ELR (cell line): ENCODE measurements at places on chromosomes 12 and 14.

- no peak for DNase-seq
Observed at GRCh38 chr14:58978343-58978742, 210.1 kb upstream of the DAAM1 start.

- DNase-seq, result no peak
Observed at GRCh38 chr14:101072531-101072930, 169.0 kb upstream of the RTL1 start.

DNA sequence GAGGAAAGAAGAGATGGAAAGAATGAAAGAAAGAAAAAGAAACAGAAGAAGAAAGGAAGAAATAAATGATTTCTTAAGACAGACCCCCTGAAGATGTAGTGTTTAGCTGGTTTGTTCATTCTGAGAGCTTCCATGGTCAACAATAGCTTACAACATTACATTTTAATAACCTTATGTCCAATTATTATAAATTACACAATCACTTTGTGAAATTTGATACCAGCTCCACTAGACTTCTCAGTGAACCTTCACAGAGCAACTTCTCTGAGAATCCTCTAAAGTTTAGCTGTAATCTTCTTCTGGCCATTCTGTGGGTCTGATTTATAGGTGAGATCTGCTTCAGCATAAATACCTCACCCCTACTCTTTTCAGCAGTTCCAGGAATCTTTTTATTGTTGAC lies 27.9 kb downstream of the SIX1 start:
- no peak for DNase-seq

GRCh38 chr14:74038020-74038859 lies 19.1 kb downstream of the BBOF1 start:
- DNase-seq, result peak; percentile 68

GRCh38 chr12:69115099-69115498 lies 124.3 kb upstream of the CPSF6 start:
- DNase-seq, result no peak

DNA sequence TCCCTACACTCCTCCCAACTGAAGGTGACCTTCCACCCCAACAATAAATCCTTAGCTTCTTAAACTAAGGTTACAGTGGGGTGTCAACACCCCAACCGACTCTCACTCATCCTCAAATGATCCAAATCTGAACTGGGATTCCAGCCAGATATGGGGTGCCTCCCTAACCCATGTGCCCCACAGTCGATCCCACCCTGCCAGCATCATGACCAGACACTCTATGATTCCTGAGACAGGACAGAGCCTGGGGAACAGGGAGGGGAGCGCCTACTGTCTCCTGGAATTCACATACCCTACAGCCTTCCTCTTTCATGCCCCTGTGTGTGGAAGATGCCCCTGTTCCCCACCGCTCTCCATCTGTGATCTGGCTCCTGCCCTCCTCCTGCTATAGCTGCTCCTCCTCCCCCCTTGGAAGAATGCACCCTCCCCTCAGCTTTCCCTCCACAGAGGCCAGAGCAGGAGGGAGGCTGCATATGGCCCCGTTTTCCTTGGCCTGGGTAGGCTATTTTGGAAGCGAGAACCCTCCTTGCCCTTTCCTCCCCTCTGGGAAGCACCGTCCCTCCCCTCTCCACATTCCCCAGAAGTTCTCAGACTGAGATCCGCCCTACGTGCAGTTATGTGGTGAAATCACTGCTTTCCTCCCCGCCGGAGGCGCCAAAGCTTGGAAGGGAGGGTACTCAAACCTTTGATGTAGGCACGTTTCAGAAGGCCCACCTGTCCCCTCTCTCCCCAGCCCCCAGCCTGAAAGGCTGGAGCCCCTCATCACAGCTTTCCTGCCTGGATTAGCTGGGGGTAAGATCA lies 48.0 kb downstream of the SMUG1 start:
- no peak for DNase-seq

DNA sequence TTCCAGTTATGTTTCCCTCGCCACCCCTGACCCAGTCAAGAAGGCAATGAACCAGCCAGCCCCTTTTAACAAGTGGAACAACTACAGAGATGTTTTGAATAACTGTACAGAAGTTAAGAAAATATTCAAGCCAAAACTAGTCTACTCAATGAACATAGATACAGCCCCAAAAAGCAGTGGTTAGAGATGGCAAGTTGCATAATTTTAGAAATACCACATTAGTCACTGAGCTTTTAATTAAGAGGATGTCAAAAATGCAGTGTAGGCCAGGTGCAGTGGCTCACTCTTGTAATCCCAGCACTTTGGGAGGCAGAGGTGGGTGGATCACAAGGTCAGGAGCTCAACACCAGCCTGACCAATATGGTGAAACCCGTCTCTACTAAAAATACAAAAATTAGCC lies 27.2 kb downstream of the PROX2 start:
- no peak for DNase-seq

- DNase-seq, result no peak
Observed at GRCh38 chr14:54782751-54783659, 119.6 kb downstream of the GCH1 start.

DNA sequence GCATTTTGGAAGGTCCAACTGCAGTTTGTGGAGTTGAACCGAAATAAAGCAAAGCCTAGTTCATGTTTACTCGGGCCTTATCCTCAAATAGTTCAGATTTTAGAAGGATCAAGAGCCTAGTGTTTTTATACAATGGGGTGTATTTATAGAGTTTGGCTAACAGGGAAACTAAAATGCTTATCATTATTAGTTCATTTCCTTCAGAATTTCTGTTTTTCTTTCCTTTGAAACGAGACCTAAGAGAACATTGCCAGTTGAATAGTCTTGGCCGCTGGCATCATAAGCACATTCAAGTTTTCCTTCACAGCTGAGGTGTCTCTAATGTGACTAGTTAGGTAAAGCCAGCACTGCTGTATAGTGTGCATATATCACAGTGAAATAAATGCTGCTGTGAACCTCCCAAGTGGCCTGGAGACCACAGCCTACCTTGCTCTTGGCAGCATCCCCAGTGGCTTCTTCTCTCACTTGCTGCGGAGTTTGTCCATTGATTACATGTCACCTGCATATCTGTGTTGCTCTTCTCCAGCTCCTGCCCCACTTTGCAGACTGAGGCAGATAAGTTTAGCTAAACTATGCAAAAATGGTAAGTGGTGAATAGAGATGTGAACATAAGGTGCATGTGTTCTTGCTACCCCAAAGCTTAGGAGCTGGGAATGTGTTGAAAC lies 88.8 kb downstream of the ANO6 start:
- no peak for DNase-seq

GRCh38 chr14:96637521-96637920 lies 135.3 kb downstream of the PAPOLA start:
- DNase-seq, result no peak

DNA sequence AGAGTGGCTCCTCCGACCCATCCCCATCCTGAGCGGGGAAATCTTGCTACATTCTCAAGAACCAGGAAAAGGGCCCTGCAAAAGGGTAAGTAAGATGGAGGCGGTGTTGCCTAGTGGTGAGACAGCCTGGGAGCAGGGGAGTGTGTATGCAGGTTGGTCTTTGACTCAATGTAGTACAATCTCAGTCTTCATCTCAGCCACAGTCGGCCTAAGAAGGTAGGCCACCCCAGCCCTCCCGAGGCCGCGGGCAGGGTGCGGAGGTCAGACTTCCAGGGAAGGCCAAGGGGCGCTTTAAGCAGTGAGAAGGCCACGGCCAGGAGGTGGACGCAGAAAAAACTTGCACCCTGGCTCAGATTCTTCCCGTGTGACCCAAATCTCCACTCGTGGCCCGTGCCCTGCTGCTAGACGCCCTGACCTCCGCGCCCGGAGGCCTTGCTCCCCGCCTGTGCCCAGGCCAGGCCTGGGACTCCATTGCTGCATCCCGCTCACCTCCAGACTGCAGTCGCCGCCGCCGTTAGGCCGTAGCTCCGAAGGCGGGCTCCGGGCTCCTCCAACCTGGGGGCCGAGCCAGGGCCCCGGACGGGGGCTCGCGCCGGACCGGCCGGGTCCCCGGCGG lies 435 bp downstream of the FOXM1 start:
- peak; percentile 64 for DNase-seq

DNA sequence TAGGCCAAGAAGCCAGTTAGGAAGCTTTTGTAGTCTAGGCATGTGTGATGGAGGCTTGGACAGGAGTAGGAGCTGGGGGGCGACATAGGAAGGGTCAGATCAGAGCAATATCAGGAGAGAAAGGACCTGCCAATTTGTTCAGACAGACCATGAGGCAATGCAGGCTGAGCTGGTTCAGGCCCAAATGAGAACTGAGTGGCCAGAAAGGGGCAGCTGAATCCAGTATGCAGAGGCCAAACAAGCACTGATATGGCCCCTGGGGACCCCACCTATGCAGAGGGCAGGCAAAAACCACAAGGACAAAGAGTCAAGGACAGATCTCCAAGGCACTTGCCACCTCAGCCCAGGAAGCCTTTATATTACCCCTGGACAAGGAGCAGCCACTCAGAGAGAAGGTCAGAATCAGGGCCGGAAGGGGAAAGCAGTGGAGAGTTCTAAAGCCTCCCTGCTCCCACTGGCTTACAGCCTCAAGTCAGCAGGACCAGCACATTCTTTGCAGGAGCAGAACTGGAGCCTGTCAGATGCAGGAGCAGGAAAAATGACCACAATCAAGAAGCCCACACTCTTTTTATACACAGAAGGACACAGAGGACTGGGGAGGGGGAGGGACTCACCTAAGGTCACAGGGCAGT lies 37.2 kb downstream of the CLMN start:
- DNase-seq, result no peak

DNA sequence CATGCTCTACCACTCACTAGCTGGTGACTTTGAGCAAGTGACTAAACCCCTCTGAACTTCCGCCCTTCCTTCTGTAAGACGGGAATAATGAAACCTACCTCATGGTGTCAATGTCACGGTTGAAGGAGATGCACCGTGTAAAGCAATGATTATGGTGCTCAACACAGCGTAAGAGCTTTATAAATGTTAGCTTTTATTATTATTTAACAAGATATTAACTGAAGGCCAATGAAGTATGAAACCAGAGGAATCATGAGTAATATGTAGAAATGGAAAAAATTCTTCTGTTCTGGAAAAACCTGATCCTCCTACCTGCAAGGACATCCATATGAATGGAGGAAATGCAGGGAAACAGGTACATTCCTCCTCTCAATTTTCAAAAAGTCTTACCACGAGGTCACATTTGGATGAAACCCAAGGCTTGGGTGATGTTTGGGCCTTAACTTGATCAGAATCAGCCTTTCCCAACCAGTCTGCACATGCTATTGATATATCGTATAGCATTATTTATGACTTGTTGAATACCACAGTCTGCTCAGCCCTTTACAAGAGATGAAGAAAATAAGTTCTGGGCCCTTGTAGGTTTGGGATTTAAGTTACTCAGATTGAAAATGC lies 166.8 kb upstream of the TBX3 start:
- DNase-seq, result no peak

DNA sequence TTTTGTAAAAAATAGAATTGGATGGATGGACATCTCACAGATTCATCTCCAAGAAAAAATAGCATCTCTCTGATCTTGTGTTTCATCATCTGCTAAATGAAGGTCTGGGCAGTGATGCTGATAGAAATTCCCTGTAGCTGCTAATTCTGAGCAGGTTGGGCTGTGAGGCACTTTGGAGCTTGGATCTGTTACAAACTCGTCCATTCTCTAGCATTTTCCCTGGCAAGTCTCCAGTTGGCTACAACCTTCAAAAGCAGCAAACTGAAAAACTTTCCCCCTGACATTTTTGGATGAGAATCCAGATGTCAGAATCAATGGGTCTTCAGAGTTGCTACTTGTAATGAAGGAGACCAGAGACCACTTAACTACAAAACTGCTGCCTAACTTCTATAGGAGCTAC lies 72.7 kb downstream of the TPH2 start:
- no peak for DNase-seq

GRCh38 chr12:3371018-3371417 lies 120.0 kb upstream of the PRMT8 start:
- no peak for DNase-seq

GRCh38 chr12:38541849-38542248 lies 225.3 kb downstream of the ALG10B start:
- DNase-seq, result no peak

DNA sequence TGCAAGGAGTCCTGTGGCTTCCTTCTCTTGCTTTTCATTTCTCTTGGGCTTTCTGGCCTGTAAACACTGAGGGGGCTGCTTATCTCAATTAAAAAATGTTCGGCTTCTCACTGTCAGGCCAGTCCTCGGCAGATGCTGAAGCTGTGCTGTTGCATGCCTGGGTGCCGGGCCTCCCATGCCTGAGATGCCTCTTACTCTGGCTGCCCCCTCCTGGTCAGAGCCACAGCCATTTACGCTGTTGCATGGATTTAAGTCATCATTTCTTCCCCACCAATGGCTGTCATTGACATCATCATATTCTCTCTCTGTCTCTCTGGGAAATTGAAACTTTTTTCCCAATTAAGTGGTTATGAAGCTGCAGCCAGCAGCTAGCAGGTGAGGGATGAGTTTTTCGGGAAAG lies 53.7 kb downstream of the FOXN4 start:
- DNase-seq, result peak; percentile 41

DNA sequence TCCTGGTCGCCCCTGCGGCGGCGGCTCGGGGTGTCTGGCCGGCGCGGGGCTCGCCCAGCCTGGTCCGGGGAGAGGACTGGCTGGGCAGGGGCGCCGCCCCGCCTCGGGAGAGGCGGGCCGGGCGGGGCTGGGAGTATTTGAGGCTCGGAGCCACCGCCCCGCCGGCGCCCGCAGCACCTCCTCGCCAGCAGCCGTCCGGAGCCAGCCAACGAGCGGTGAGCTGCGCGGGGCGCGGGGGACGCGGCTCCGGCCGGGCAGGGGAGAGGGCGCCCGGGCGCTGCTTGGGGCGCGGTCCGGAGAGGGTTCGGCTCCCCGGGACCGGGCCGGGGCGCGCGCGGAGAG lies at the start of gene LGALS3:
LGALS3 (plus strand) TSS at position 167 of the 342 bp plus-strand sequence. CDS start 8,122 bp downstream, outside the sequence.
- DNase-seq, result peak; percentile 69

- no peak for DNase-seq
Observed at GRCh38 chr14:35268946-35269345, 23.2 kb upstream of the PSMA6 start.

- DNase-seq, result no peak
Observed at GRCh38 chr12:89493670-89494302, 30.8 kb downstream of the GALNT4 start.

DNA sequence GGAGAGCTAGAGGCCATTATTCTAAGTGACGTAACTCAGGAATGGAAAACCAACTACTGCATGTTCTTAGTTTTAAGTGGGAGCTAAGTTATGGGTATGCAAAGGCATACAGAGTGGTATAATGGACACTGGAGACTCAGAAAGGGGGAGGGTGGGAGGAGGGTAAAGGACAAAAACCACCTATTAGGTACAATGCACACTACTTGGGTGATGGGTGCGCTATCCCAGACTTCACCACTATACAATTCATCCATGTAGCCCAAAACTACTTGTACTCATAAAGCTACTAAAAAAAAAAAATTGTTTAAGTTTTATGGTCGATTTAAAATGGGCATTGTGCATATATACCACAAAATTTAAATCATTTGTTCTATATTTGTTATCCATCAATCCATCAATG lies 24.3 kb downstream of the SLC41A2 start:
- DNase-seq, result no peak

GRCh38 chr12:124490584-124491305 lies 76.7 kb downstream of the NCOR2 start:
- no peak for DNase-seq

GRCh38 chr14:64995291-64995690 lies 8.6 kb downstream of the FNTB start:
- DNase-seq, result peak; percentile 37
